ENCODE measurements at places on chromosomes 2 and 18. TPM values are rescaled to one million over a fixed set of nuclear protein-coding genes. Genes with fewer than 3 reads are reported as not detected.

DNA sequence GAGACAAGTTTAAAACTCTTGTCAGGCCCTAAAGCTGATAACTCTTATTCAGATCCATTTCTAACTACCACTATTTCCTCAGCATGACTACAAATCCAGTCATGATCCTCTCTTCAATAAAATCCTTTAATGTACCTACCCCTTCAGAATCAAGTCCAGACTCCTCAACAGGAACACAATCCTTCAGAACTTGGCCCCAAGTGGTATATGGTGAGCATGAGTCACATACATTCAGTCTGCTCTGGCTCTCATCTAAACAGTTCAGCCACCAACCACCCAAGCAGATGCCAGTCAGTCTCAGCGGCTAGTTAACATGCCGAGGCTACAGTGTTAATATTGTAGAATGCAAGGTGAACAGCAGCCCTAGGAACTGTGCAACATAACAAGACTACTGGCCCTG, 9.7 kb downstream of the LMAN2L start:
- DNase-seq = no peak
- no peaks in the 10 kb centered on the region for H3K27me3 ChIP-seq
- peaks cover 8% of the 10 kb centered on the region for H3K4me1 ChIP-seq

- no peak for DNase-seq
- peaks cover 7% of the 10 kb centered on the region for H3K4me1 ChIP-seq
- no peak overlapping the region for H3K4me3 ChIP-seq
- no peaks in the 10 kb centered on the region for H3K36me3 ChIP-seq
Measured at GRCh38 chr2:233840520-233840919, 13.8 kb downstream of the HJURP start.

DNA sequence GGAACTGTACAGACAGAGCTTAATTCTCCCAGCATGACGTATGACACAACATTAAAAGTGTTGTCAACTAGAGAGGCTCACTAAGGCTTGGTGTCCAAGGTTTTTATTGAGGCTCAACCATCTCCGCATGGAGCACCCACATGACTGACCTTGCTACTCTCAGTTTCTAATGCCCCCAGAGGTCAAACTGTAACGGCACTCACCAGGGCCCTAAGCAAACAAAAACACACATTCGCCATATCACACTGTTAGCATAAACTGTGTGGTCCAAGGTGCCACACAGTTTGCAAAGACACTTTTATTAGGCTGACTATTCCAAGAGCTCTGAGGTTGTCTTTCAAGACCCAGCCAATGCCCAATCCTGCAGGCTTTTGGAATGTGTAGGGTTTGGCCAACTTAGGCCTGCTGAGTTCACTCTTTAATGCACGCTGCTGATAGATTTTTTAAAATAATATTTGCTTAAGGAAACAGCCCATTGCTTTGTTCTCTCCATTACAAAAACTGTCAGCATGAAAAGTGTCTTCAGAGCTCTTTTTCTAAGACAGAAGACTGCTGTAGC, 114.9 kb downstream of the DSC3 start:
- no peak overlapping the region for H3K27ac ChIP-seq
- no peak for DNase-seq
- H3K27me3 ChIP-seq = no peaks in the 10 kb centered on the region
- H3K36me3 ChIP-seq = no peaks in the 10 kb centered on the region
- H3K4me3 ChIP-seq = no peak overlapping the region
- no peaks in the 10 kb centered on the region for H3K4me1 ChIP-seq

DNA sequence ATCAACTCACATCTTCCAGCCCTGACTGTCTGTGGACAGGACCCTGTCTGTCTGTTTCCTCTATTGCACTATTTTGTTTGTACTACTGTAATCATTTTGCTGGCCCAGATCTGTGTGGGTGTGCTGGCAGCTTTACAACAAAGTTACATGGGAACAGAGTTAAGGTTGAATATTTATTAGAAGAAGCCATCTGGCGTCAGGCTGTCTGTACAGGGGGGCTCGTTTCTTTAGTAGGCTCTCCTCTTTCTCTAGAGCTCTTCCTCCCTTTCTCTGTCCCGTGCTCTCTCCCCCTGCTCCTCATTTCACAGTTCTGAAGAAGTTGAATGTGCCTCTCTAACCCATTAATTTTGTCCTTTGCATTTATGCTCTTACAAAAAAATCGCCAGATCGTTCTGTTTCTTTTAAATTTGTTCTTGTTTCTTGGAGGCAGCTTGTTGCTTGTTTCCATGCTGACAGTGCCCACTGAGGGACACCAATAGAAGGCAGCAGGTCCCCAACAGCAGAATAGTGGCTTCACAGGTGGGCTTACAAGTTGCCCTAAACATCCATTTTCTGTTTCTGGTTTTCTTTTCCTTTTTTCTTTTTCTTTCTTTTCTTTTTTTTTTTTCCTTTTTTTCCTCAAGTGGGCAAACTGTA, 315.2 kb upstream of the ZEB2 start:
- peaks cover 2% of the 10 kb centered on the region for H3K36me3 ChIP-seq
- no peaks in the 10 kb centered on the region for H3K4me1 ChIP-seq
- no peak overlapping the region for H3K4me3 ChIP-seq
- H3K27me3 ChIP-seq = peaks cover 5% of the 10 kb centered on the region
- no peak for DNase-seq

DNA sequence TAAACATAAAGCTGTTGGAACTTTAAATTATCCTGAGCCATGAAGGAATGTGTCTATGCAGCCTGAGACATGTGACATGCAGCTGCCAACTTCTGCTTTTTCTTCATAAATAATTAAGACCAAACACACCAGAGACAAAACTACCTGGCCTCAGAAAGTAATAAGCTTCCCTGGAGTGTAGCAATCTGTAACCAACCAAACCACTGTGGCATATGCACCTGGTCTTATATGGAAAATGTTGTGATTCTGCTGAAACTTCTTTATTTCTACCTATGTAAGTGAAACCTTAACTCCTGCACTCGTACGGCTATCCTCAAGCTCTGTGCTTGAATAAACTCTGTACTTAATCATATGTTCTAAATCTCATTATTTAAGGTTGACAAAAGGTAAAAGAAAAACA, 515.0 kb downstream of the TMEM182 start:
- no peak overlapping the region for H3K27ac ChIP-seq
- no peaks in the 10 kb centered on the region for H3K36me3 ChIP-seq
- H3K27me3 ChIP-seq = no peaks in the 10 kb centered on the region
- no peaks in the 10 kb centered on the region for H3K4me1 ChIP-seq
- DNase-seq = no peak

DNA sequence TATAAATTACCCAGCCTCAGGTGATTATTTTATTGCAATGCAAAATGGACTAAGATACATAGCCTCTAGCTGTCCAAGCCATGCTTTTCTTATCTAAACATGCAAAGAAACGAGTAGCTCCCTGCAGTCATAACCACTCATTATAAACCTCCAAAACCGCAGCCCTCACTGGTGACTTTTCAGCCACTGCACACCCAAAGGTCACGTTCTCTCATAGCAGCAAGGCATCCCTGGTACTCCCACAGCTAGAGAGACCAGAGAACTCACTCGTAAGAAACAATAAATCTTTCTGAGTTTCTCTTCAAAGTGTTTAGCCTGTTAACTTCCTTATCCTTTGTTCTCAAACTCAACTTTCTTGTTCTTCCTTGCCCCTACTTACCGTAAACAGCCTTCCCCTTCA, 28.5 kb upstream of the RALBP1 start:
- H3K36me3 ChIP-seq = peaks cover 2% of the 10 kb centered on the region
- DNase-seq = no peak

DNA sequence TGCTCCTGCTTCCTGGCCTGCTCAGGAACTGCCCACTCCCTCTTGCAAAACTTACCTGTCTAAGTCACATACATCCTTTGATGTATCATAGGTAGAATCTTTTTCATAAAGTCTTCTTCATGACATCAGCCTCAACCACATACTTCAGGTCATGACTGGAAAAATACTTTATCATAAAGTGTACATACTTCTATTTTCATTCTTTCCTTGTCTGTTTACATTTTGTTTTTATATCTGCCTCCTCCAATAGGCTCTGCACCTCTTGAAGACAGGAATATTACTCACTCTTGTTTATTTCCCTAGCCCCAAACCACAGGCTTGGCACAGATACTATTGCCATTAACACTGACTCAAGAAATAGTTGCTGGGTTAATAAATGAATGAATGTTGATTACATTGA, 43.6 kb upstream of the ZNF804A start:
- H3K27me3 ChIP-seq = no peaks in the 10 kb centered on the region
- H3K27ac ChIP-seq = no peak overlapping the region
- no peak for DNase-seq
- no peaks in the 10 kb centered on the region for H3K36me3 ChIP-seq
- no peaks in the 10 kb centered on the region for H3K4me1 ChIP-seq
- no peak overlapping the region for H3K4me3 ChIP-seq

DNA sequence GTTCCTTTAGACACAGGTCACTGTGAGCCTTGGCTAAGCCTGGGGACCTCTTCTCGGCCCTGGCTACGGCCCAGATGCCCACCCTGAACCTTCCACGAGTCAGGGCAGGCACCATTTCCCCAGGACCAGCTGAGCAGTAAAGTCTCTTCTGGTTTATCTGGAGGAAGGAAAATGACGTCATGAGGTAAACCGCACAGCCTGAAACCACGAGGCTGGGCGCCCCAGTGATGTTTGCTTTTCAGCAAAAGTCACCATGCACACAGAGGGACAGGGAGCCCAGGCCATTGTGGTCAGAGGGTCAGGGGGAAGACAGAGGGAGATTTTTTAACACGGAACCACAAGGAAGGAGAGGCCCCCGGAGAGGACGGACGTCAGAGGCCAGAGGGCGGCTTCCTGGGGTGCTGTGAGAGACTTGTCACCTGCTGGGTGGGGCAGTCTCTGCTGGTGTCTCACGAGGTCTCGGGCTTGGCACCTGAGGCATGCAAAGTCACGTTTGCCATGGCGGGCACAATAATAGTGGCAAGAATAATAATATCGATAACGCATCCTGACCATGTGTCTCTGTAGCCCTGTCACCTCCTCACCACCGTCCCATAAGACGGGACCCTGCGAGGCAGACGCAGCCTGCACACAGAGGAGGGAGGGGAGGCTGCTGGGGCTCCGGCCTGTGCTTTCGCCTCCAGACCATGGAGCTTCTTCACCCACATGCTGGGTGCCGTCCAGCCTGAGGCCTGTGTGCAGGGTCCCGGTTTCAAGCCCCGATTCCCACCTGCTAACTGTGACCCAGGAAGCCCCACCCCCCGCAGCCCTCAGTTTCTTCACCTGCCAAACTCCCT, 33.2 kb upstream of the FOSL2 start:
- peaks cover 44% of the 10 kb centered on the region for H3K4me1 ChIP-seq
- no peaks in the 10 kb centered on the region for H3K27me3 ChIP-seq
- peak; percentile 72 for DNase-seq
- H3K4me3 ChIP-seq = peak overlapping the region; percentile 89

DNA sequence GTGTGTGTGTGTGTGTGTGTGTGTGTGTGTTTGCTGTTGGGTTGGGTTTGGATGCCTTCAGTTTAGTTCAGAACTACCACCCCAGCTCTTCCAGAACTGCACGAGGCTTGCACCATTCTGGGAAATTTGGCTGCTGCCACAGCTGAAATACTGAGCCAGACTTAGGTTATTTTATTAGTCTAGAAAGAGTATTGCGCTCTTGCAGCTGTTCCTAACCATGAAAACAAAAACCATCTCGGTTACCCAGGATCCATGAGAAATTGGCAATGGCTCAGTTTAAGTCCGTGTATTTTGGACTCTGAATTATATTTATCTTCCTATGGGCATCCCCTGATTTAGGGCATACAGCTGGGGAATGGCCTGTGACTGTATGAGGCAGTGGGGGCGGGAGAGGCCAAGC, 83.2 kb downstream of the TANC1 start:
- H3K27ac ChIP-seq = no peak overlapping the region
- H3K4me1 ChIP-seq = peaks cover 6% of the 10 kb centered on the region
- peaks cover 7% of the 10 kb centered on the region for H3K27me3 ChIP-seq
- DNase-seq = no peak
- H3K4me3 ChIP-seq = no peak overlapping the region
- no peaks in the 10 kb centered on the region for H3K36me3 ChIP-seq

DNA sequence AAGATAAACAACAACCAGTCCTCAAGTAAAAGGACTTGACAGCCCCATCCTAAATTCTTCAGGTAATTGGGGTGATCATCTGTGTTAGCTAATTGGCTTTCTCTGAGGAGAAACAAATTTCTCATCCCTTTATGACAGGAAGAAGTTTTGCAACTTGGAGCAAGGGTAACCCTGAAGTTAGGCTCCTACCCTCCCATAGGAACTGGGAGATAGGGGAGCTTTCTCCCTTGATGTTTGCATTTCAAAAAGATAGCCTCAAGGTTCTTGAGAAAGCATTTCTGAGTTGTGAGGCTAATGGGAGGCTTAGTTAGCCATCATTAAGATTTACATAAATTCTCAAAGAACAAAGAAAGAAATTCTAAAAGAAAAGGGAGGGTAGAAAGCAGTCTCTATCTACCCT, 95.4 kb downstream of the MAP2 start:
- H3K36me3 ChIP-seq = no peaks in the 10 kb centered on the region
- H3K27me3 ChIP-seq = no peaks in the 10 kb centered on the region
- H3K4me1 ChIP-seq = no peaks in the 10 kb centered on the region

GRCh38 chr2:19549821-19550220, 191.4 kb upstream of the OSR1 start:
- no peak for DNase-seq
- H3K27me3 ChIP-seq = peaks cover 27% of the 10 kb centered on the region
- no peaks in the 10 kb centered on the region for H3K36me3 ChIP-seq
- H3K4me1 ChIP-seq = no peaks in the 10 kb centered on the region
- H3K27ac ChIP-seq = no peak overlapping the region
- no peak overlapping the region for H3K4me3 ChIP-seq

DNA sequence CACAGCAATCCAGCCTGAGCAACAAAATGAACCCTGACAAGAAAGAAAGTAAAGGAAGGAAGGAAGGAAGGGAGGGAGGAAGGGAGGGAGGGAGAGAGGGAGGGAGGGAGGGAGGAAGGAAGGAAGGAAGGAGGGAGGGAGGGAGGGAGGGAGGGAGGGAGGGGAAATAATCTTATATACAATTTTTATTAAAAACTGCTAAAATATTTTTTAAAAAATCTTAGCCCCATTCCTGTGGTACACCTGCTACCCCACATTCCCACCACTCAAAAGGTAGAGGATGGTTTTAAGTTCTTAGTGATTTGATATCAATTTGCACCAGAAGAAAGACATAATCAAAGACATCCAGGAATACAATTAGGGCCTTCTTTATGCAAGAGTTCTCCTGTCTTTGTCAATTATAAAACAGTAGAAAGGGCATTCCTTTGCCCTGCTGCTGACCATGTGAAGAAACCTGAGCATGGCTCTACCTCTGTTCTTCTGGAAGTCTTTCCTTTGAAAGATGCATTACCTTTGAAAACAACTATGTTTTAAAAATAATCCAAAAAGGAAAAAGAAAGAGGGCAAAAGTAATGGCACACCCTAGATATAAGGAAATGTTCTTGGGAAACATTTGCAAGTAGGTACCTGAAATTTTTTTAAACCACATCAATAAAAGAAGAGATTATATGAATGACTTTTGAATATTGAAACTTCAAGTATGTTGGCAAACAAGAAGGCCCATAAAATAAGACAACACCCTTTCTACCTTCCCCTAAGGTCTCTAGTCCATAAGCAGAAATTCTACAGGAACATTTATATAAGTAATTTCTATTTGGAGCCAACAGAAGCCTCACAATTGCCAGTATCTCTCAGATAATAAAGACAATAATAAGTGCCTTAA, 33.7 kb upstream of the ACVR2A start:
- peaks cover 3% of the 10 kb centered on the region for H3K36me3 ChIP-seq
- DNase-seq = no peak
- H3K27ac ChIP-seq = no peak overlapping the region

MBOAT2 gene
- total RNA-seq = 4.9 TPM
